SK-N-SH (cell line): ENCODE measurements at places on chromosomes 7 and 10.

GRCh38 chr10:74093530-74094164 lies 57.0 kb downstream of the AP3M1 start:
- no peak for DNase-seq

DNA sequence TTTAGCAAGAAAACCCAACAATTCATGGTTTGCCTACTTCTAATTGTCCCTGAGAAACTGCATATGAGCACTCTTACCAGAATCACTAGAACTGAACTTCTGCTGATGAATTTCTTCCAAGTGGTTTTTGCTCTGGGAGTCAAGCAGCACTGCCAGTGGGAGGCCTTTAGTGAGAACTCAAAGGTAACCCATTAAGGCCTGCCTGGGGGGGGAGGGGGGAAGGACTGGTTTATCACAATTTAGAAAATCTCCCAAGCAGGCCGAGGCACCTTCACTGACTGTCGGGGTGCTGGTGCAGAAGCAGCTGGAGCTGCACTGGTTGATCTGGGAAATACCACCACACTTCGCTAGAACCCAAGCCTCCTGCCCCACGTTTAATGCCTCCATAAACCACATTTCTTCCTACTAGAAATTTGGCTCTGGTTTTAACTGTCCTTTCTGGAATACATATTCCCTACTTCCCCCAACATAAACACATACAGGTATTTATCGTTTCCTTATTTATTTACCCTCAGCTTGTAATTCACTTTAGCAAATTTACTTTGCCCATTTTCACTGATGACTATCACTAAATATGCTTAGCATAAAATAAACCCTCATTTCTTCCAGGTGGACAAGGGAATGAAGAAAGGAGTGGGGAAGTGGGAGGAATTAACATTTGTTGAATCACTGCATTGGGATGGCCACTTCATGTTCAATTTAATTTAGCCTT lies 14.2 kb downstream of the ANK3 start:
- no peak for DNase-seq

DNA sequence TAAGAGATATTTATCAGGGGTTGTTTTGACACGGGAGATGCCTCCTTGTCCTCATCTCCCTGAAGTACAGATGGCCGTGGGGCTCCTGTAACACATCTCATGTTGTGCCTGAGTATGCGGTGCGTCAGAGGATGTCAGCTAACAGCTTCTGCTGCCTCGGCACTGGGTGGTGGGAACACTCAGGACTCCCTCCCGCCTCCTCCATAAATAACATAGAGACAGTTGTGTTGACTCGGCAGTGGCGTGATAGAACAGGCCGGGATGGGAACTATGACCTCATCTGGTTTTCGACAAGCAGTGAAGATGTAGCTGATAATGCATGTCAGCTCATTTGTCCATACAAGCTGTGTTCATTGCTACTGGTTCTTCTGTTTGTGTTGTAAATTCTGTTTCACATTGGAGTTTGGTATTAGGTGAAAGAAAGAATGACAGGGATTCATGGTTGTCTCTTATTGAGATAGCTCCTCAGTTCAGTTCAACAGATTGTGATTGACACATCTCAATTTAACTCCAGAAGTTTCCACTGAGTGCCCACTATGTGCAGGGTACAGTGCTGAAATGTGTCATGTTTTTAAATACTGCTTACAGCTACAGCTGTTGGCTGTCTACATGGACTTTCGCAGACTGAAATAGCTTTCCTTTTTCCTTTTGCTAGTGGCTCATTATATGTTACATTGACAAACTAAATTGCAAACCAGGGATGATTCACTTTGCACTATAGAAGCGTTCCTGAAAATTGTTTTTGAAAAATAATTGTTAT lies 87.4 kb downstream of the CHN2 start:
- peak; percentile 82 for DNase-seq

DNA sequence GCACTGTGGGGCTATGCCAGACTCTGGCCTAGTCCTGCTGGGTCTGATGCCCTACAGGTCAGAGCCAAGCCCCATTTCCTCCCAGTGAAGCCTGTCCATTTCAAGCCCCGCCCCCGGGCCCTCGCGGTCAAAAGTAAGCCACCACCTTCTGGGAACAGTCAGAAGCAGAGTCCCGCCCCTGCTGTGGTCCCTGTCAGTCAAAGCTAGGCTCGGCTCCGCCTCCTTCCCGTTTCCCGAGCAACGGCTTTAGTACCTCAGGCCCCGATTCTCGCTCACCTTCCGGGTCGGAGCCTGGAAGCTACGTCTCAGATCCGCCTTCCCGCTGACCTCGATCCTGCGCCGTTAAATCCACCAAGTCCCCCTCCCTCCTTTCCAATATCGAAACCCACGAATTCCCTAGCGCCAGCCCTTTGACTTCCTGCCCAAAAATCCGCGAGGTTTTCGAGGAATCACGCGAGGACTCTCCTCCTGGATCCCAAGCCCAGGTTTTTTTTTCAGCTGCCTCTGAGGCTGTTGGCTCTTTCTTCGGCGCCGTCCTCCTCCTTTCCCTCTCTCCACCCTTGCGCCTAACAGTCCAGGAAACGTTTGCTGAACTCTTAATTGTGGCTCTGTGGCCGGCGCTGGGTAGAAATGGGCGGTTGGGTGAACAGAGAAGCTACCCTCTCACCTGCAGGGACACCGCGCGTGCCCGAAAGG lies 11.8 kb downstream of the SFXN3 start:
- peak; percentile 91 for DNase-seq

- no peak for DNase-seq
These were observed 165.4 kb downstream of the ADAM12 start for GRCh38 chr10:126222736-126223511.

DNA sequence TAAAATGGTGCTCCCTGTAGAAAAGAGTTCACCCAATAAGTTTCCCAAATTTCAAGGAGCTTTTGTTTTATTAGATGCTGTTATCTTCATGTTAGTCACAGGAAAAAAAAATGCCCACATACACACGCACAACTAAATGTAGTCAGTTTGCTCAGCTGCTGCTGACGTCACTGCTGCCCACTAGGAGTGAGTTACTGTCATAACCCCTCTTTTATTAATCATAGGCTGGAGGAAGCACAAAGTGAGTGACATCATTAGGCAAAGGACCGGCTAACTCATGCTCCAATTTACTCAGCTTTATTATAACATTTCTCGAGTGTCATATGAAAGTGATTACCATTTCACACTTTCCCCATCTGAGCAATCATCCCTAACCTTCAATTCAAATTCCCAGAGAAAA lies 6.7 kb upstream of the INHBA start:
- no peak for DNase-seq

DNA sequence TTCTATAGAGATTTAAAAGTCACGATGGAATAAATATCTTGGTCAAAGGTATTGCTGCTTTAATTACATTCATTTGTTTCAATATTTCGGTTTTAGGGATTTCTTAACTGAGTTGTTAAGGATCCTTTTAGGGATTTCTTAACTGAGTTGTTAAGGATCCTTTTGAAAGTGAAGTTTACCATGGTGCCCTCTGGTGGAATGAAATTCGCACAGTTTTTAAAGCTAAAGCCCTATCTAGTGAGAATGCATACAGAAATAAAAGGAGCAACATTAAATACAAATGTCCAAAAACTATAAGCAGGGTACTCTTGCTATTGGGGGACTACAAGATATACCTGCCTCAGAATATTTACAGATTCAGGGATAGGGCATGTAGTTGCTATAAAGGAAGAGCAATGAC lies 193.7 kb downstream of the RNLS start:
- no peak for DNase-seq

- no peak for DNase-seq
These were observed 603.6 kb downstream of the CNTNAP2 start for GRCh38 chr7:146720195-146720594.

- no peak for DNase-seq
These were observed 374.9 kb upstream of the CELF2 start for GRCh38 chr10:10642751-10643150.

DNA sequence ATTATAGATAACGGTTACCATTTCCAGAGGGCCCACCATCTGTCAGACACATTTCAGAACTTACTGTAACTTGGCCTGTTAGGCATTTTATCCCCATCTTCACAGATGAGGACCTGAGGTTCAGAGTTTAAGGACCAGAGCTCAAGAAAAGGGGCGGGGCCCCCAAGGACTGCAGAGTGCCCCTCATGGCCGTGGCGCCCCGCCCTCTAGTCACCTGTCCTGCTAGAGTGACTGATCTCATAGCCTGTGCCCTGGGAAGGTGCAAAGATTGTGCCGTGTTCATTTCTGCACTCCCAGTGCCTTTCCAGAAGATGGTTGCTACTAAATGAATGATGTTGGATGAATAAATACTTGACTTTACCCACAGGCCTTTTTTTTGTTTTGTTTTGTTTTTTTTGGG lies 107.0 kb downstream of the XRCC2 start:
- no peak for DNase-seq

- DNase-seq = no peak
These were observed 149.5 kb downstream of the AHR start for GRCh38 chr7:17447728-17448478.

- no peak for DNase-seq
These were observed 44.2 kb downstream of the DRGX start for GRCh38 chr10:49351669-49352068.

DNA sequence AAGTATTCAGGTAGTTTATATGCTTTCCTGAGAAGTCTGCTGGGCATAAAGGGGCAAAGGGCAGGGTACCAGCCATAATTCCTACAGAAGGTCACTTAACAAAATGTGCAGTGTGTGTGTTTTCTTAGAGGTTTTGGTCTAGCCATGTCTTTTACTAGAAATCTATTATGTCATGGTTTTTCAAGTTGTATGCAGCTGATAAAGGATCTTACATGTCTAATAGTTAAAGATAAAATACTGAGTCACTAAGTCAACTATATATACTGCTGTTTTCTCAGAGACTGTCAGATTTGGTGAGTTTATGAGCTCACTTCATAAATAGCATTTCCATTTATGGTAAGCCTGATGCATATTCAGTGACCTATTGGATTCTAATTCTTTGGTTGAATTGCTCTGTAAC lies 7.7 kb downstream of the CASP2 start:
- no peak for DNase-seq

- DNase-seq = no peak
These were observed 41.0 kb downstream of the RABGEF1 start for GRCh38 chr7:66781408-66782090.

- no peak for DNase-seq
These were observed 21.4 kb upstream of the CHST12 start for GRCh38 chr7:2381881-2382509.

DNA sequence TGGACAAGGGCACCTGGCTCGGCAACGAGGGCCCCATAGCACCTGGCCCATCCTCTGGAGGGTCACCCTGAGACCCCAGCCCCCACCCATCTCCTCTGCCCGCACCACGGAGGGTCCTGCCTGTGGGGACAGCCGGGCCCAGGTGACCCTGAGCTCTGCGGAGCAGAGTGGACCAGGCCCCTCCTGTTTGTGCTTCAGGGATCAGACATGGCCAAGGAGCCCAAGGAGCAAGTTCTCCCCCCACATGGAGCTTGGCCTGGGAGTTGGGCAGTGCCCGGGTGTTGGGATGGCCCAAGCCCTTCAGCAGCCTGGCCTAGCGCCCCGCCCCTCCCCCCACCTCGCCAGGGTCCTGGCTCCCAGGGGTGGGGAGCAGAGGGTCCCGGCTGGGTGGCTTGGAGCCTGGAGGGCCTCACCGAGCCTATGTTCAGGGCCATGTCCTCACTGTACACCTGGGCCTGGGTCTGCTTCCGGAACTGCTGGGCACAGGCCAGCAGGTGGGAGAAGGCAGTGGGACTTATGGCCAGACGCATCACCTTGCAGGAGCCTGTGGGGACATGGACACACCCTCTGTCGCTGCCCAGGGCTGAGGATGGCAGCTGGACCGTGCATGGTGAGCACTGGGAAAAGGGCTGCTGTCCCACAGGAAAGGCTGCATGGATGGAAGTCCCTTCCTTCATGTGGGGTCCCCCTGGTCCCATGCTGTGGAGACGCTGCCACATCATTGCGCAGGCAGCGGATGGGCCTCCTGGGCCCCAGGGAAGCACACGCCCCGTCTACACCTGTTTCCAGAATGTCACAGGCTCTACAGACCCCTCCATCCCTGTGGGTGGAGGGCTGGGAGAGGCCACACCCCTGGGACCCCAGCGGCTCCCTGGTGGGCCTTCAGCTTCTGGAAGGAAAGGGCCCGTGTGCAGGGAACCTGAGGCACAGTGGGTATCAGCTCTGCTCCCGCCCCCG lies 49.2 kb upstream of the NKX6-2 start:
- DNase-seq = no peak

GRCh38 chr7:66186991-66187390 lies 18.1 kb upstream of the TPST1 start:
- no peak for DNase-seq

DNA sequence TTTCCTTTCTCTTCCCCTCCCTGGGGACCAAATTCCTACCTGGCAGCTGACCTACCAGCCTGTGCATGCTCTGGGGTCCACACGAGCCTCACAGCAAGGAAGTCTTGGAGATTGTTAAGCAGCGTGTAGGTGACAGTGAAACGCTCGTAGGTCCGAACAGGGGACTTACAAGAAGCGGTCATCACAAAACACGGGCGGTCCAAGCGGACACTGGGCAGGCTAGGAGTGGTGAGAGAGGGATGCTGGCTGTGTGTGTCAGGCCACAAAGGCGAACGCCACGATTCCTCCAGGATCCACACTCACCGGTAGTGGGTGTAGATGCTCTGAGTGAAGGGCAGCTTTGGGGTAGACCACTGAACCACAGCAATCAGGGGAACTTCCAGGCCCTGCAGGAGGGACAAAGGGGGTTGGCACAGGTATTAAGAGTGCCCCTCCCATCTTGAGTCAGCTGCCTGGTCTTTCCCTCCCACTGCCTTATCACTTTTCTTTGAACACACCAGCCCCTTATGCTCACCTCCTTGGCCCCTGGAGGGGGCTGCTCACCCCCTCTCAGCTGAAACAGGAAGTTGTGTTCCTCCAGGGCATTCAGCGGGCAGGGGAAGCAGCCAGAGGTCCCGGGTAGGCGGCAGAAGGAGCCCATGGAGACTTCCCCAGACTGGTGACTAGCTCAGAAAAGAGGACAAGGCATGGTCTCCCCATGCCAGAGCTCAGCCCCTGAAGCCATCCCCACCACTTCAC lies 2.0 kb downstream of the TRAPPC14 start:
- peak; percentile 40 for DNase-seq

- DNase-seq = no peak
These were observed 26.3 kb upstream of the CACNB2 start for GRCh38 chr10:18113881-18114280.

GRCh38 chr7:38594949-38595348 lies 36.2 kb downstream of the AMPH start:
- no peak for DNase-seq

DNA sequence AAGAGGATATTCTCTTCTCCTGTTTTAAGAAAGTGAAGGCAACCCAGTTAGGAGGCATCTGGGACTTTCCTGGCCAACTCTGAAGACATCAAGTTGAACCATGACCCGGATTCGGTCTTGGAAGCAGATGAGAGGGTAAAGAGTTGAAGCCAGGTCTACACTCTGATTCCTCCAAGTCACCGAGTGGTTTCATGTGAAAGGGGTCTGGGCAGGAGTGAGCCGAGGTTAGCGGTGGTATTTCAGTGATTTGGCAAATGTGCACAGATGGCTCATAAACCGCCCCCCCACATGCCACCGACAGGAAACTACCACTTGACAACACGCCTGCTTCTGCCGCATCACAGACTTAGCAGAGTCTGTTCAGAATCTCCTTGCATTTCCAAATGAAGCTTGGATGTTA lies 11.4 kb upstream of the REPIN1 start:
- no peak for DNase-seq

- DNase-seq = no peak
These were observed 53.4 kb downstream of the COL17A1 start for GRCh38 chr10:104032144-104032775.
